ENCODE measurements at places on chromosomes 11 and 22.

DNA sequence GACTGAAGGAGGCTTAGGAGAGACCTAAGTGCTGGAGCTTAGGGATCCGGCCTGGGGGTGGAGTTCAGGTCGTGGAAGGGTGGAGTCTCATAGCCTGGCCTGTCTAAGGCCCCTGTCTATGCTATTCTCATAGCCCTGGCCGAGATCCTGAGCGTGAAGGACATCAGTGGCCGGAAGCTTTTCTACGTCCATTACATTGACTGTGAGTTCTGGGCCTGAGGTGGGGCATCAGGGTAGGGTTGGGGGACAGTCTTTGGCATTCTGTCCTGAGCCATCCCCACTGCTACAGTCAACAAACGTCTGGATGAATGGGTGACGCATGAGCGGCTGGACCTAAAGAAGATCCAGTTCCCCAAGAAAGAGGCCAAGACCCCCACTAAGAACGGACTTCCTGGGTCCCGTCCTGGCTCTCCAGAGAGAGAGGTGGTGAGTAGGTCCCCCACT lies 603 bp downstream of the KAT5 start:
- DNase-seq, result no peak

DNA sequence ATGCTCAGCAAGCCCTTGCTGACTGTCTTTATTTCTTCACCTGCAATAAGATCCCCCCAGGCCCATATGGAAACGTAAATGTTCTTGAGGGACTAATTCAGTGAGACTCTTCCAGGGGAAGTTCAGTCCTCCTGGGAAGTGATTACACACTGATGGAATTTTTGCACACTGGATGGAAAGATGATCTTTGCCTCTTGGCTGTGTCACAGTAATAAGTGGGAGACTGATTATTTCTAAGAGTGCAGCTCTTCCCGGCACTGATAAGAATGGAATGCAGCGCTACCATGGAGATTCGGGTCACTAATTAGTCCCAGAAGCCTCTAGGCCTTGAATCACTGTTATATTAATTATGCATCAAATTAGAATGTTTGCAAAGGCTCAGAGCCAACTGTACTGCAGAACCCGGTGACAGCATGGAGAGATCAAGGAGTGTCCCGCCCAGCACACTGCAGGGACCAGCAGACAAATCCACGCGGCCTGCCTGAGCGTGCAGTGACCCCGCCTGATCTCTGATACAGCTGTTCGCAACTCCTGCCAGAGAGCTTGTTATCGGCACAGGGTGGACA lies 178.3 kb downstream of the SNX19 start:
- no peak for DNase-seq

GRCh38 chr11:107928767-107929507 lies 689 bp downstream of the RAB39A start:
- no peak for DNase-seq

- no peak for DNase-seq
These were observed 11.1 kb upstream of the NOX4 start for GRCh38 chr11:89502301-89502700.

DNA sequence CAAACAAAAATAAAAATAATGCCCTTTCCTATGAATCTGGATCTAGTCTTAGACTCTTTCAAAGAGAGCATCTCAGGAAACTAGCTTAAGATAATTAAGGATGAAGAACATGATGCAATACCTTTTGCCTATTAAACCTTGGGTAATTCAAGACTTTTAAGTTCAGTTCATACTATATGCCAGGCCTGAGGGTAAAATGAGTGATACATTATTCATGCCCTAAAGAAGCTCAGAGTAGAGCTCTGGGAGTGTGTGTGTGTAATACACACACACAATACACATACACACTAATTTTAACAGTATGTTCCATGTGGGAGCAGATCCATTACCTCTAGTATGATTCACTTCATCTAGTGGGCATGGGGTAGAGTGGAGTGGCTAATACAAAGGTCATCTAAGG lies 651.4 kb upstream of the CHORDC1 start:
- DNase-seq, result peak; percentile 35

DNA sequence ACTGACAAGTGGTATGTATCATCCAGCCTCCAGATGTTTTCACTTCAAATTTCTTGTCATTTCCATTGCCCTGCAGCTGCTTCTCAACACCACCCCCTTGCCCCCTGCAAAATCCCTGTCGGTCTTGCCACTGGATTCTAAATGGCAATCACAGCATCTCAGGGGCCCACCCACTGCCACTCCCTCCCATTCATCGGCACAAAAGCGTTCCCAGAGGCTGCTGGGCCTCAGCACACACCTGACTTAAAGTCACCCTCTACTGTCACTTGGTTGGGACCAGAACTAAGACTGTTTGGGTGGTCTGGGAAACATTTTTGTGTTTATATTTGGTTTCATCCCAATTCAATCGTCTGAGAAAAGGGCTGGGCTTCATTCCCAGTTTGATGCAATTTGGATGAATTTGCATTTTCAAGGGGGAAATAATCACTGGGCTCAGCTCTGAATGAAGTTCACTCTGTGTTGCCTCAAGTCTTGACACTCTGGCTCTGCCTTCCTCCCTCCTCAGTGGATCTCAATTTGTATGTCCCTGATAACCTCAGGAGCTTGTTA lies 27.1 kb downstream of the SYT13 start:
- no peak for DNase-seq

DNA sequence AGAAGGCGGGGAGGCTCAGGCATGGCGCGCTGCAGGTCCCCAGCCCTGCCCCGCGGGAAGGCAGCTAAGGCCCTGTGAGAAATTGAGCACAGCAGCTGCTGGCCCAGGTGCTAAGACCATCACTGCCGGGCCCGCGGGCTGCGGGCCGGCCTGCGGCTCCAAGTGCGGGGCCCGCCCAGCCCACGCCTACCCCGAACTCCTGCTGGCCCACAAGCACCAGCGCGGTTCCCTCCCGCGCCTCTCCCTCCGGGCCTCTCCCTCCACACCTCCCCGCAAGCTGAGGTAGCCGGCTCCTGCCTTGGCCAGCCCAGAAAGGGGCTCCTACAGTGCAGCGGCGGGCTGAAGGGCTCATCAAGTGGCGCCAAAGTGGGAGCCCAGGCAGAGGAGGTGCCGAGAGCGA lies 4.6 kb upstream of the RDX start:
- DNase-seq, result no peak

DNA sequence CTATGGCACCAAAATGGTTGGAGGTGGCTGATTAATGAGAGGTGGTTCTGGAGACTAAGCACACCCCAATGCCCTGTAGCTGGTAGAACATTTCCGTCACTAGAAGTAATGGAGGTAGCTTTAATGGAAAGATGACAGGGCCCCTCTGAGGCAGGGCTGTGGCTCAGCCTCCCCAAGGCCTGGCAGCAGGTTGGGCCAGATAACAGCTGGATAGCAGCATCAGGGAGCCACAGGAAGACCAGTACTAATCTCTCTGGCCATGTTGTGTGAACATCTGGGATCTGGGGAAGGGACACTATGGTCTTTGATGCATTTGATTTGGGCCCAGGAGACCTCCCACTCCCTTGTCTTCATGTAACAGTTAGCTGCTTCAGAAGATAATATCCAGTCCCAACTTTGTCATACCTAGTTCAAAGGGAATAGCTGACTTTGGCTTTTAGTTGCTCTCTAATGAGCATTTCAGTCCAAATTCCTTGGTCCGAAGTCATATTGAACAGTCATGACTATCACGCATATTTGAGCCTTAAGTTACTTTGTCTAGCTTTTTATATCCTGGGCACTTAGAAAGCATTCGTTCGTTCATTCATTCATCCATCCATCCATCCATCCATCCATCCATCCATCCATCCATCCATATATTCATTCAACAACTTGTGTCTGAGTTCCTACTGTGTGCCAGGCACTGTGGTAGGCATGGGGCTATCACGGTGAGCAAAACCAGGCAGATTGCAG lies 53.0 kb upstream of the LMO2 start:
- DNase-seq, result peak; percentile 98

- no peak for DNase-seq
These were observed 72.5 kb downstream of the KCNC1 start for GRCh38 chr11:17807034-17807433.

DNA sequence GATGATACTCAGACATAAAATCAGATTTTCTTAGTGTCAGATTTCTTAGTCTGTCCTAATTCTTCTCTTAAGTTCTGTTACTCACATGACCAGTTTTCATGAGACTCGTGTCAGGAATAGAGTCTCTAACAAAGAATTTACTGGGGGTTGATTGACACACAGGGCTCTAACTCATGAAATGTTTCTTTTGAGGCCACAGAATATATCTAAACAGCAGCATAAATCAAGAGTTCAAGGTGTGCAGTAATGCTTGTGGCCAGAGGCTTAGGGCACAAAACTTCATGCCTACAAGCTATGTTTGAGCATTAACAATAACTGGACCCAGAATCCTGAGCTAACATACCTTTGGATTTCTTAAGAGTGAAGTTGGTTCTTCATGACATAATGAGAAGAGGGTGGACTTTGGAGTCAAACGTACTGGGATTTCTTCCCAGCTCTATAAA lies 237.2 kb downstream of the DDX10 start:
- DNase-seq, result no peak

GRCh38 chr11:64710418-64711137 lies 12.4 kb downstream of the NRXN2 start:
- no peak for DNase-seq

DNA sequence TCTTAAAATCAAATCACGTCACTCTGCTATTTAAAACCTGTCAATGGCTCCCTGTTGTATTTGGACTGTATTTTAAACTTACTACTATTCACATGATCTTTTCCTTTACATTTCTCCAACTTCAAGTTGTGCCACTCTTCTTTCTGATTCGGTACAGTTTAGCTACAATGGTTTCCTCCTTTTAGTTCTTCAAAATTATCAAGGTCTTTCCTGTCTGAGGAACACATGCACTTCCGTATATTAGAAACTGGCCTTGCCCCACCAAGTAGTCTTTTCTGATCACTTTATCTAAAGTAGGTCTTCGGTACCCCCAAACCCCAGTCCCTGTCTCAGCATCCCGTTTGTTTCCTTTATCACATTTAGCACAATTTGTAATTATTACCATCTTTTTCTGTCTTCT lies 81.8 kb downstream of the MTMR3 start:
- DNase-seq, result no peak

GRCh38 chr11:134224710-134225664 lies 516 bp downstream of the VPS26B start:
- peak; percentile 72 for DNase-seq

DNA sequence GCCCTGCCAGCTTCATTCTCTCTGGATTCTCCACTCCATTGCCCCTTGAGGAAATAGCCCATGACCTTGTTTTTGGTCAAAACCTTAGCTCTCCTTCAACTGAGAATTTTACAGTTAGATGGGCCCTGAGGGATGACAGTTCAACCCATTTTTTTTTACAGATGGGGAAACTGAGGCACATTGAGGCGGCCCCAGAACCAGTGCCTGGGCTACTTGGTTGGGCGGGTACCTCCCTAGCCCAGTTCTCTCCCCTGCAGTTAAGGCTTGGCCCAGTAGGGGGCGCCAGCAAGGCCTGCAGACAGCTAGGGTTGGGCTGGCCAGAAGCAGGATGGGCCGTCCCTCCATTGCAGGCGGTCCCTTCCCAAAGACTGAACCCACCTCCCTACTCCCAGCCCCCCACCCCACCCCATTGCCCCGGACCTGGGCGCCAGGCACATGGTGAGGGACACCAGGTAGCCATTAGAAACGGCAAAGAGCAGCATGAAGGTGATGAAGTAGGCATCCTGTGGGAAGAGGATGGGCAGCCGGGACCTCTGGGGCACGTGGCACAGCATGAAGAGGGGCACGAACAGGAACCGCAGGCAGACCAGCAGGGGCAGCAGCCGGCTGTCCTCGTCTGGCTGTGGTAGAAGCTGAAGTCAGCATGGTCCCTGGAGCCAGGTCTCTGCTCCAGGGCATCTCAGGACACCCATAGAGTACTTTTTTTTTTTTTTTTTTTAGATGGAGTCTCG lies 7.6 kb downstream of the SLC29A2 start:
- peak; percentile 70 for DNase-seq

DNA sequence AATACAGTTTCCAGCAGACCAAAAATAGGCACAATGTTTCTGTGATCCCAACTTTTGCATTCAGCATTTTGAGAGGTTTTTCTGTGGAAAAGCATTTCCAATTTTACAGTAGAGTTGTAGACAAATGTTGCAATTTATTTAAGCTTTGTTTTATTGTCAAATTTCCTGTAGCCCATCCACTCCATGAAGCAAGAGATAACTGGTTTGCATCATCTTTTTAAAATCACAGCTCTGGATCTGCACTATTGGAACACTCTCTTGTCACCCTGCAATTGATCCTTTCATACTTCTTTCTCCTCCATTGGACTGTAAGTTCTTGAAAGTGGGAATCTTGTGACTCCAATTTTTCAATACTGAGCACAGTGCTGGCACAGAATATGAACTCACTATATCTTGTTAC lies 86.0 kb downstream of the MAML2 start:
- DNase-seq, result peak; percentile 53

GRCh38 chr22:27798511-27799014 lies 3.0 kb downstream of the MN1 start:
- DNase-seq, result no peak

GRCh38 chr11:15607361-15608036 lies 492.8 kb downstream of the INSC start:
- DNase-seq, result no peak

GRCh38 chr22:21032037-21032867 lies at the start of gene SLC7A4:
Gene SLC7A4 (minus strand): TSS chr22:21032561. CDS start chr22:21031812, 749 bp downstream.
- DNase-seq, result no peak

DNA sequence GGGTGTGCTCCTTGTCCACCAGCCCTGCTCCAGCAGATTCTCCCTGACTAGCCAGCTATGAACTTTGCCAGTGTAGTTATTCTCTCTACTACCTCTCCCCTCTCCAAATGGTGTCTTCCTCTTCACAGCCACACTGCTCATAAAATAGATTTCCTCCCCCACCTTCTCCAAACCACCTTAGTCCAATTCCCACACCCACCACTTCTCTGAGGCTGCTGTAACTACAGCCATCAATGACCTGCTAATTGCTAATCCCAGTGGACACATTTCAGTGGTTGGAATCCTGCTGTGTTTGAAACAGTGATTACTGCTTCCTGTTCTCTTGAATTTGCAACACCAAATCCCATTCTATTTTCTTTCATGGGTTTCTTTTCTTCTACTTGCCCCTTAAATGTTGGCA lies 23.4 kb downstream of the SYT9 start:
- DNase-seq, result no peak

- DNase-seq, result no peak
These were observed 115.0 kb upstream of the ARHGAP20 start for GRCh38 chr11:110827276-110827675.

GRCh38 chr11:82750643-82751139 lies 17.0 kb upstream of the FAM181B start:
- no peak for DNase-seq

DNA sequence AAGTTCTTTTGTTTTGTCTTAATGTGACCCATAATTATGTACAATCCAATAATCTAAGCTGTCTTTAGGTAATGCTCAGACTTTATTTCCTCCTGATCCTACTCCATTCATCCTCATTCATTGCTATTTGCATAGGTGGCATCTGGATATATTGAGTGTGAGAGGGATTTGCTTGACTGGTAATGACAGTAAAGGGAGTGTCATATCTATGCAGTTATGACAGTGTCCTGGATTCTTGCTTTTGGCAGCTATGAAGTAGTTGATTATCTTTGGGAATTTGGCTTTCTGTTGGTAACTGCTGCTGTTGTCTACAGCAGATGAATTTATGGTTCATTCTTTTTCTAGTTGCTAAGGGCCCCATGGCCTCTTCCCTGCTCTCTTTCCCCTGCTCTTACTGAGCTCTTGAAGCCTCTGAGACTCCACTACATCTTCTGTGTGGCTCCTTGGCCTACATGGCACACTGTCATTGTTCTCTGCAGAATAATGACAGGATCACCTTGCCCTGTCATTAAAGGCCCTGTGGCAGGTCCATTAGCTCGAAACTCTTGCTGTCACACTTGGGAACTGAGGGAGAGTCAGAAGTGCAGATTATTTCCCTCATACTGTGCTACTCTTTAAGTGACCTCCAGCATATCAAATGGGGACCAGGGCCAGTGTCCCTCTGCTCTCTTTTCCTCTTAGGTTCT lies 20.1 kb upstream of the ACAT1 start:
- DNase-seq, result no peak

Data from OCI-M1 (cell line).